Dorsolateral prefrontal cortex (tissue), 122 donors: ENCODE measurements at places on chromosomes 16 and 17.

DNA sequence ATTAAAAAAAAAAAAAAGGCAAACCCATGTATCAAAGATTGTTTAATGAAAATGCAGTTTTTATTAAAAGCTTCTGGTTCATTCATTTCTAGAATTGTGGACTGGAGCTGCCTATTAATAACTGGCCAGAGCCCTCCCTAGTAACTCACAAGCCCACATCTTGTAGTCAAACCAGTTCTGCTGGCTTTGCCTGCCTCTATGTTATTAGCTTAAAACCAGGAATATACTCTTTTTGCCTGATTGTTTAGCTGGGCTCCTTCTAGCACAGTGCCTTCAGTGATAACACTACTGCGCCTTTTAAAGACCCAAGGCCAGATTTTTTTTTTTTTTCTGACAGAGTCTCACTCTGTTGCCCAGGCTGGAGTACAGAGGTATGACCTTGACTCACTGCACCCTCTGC is 26.0 kb downstream of the TAC4 start:
- no peak for DNase-seq

GRCh38 chr17:66255527-66255971 is 26.3 kb upstream of the APOH start:
- DNase-seq: no peak

DNA sequence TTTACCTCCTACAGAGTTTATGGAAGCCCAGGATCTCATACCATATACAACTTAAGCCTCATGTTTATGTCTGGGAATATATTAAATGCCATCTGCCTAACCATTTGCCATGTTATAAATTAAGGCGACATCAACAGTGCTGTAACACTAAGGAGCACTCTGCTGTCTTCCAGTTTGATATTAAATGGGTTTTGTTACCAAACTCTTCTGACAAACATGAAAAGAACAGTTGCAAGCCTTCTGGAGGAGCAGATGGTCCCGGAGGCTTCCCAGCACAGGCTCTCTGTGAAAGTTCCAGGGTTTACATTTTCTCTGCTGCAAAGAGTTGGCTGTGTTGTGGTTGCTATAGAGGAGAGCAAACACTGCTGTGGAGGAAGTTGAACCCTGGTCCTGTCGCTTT is 545.3 kb upstream of the SALL1 start:
- DNase-seq: no peak

DNA sequence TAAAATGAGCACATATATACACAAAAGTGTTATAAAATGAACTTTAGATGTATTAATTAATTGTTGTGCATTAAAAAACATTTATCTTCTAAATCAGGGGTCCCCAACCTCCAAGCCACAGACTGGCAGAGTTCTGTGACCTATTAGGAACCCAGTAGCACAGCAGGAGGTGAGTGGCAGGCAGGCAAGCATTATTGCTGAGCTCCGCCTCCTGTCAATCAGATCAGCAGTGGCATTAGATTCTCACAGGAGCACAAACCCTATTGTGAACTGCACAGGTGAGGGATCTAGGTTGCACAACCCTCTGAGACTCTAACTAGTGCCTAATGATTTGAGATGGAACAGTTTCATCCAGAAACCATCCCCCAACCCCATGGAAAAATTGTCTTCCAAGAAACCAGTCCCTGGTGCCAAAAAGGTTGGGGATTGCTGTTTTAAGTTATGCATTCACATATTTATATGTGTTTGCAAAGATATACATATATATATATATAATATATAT is 583.7 kb downstream of the KCNJ2 start:
- DNase-seq: no peak

DNA sequence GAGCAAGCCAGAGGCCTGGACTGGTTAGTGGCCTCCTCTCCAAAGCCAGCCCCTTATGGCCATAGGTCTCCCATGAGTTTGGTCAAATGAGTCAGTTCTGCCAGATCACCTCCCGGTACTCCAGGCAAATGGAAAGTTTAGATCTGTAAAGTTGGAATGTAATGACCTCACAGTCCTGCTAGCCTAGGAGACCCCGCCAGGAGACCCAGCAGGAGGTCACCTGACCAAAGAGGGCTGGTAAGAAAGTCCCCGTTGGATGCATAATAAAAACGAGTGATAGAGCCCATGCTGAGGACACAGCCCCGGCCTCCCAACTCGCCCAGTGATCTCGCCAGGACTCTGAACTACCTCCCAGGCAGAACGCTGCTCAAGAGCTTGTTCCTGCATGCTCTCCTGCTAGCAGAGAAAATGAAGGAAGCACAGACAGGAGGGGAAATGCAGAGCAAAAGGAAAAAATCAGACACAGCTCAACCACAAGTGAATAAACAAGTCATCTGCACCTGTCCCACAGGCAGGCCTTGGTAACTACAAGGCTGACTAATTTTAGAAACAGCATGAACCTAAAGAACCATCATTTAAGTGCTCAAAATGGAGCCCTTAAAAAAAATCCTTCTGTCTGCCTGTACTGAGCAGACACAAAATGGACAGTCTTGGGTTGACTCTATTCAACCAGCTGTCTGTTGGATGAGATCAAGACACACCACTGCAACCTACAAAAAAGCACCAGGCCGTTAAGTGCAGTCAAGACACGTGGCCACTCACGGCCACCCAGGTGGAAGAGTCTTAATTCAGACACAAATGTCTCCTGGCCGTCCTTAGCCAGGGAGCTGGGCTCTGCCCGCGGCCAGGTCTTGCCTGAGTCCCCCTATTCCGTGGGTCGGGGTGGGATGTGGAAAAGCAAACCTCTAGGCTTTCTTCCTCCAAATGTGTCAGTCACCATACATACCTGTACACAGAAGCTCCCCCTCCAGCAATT is 9.2 kb downstream of the CDIP1 start:
- DNase-seq: no peak

DNA sequence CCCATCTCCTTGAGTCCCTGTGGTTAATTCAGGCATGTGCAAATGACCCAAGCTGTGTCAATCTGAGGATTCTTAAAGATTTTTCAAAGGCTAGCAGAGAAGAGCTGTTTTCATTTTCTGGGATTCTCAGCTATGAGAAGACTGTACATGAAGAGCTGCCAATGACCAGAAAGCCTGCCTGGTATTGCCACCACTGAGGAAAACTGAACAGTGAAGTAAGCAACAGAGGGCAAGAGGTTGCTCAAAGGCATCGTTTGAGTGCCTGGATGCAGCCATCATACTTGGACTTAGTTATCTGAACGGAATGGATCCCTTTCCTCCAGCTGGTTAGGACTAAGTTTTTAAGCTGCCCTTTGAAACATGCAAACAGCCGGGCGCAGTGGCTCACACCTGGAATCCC is 38.4 kb downstream of the FAM20A start:
- no peak for DNase-seq

DNA sequence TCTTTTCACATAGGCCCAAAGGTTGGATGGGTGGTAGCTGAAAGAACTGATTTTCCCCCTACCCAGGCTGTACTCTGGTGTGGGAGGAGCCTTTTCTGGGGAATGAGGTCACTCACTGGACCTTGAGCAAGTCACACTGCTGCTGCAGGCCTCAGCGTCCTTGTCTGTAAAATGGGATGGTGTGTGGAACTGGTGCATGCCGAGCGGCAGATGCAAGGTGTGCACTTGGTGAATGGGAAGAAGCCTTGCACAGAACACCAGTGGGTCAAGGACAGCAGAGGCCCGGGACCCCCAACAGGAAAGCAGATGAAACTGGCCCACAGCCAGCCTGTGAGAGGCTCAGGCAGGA is 38.1 kb downstream of the ARHGAP27 start:
- no peak for DNase-seq

DNA sequence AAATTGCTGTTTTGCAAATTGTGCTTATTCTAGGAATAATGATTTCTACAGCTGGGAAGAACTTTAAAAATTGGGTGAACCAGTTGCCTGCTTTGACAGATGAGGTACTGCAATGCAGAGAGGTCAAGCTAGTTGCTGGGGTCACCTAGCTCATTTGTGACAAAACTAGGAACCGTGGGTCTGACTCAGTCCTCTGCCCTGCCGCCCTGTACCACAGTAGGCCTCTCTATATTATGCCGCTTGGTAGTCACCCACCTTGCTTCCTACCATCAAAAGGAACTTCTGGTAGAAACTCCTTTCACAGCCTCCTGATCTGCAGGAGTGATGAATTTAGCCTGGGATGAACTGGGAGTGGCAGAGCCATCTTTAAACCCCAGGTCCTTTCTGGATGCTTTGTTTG is 105.7 kb downstream of the PITPNC1 start:
- DNase-seq: no peak
